ENCODE measurements at places on chromosomes 13 and 19.

DNA sequence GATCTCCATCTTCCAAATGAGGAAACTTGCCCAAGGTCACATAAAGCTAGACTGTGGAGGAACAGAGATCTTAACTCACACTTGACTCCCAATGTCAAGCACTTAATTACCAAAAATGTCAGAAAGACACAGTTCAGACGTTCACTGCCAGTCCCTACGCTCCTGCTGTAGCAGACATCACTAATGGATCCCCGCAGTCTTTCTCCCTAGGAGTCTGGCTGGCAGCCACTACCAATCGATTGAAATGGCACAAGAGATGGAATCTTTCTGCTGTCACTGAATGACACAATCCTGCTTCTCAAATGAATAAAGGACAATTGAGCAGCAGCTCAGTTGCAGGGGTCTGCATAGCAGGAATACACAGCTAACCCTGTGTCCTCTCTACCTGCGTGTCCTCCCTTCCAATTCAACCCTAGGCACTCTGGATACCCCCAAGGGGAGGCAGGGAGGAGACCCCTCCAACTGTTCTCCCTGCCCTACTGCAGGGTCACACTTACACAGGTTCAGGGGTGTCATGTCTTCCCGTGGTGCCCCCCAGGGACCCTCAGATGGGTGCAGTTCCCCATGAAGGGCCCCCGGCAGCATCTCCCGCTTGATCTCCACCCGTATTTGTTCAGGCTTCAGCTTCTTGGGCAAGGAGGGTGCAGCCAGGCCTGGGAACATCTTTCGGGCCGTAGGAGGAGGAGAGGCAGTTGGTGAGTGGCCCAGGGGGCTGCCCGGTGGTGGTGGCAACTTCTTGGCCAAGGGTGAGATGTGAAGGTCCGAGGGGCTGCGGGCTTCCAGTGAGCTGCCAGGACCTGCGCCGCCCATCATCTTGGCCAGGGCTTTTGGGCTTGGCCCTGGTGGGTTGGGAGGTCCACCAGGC, 7.9 kb upstream of the AKAP8L start:
- no peak for DNase-seq

GRCh38 chr13:91313103-91313502, 34.4 kb upstream of the MIR17HG start:
- DNase-seq: peak; percentile 40

DNA sequence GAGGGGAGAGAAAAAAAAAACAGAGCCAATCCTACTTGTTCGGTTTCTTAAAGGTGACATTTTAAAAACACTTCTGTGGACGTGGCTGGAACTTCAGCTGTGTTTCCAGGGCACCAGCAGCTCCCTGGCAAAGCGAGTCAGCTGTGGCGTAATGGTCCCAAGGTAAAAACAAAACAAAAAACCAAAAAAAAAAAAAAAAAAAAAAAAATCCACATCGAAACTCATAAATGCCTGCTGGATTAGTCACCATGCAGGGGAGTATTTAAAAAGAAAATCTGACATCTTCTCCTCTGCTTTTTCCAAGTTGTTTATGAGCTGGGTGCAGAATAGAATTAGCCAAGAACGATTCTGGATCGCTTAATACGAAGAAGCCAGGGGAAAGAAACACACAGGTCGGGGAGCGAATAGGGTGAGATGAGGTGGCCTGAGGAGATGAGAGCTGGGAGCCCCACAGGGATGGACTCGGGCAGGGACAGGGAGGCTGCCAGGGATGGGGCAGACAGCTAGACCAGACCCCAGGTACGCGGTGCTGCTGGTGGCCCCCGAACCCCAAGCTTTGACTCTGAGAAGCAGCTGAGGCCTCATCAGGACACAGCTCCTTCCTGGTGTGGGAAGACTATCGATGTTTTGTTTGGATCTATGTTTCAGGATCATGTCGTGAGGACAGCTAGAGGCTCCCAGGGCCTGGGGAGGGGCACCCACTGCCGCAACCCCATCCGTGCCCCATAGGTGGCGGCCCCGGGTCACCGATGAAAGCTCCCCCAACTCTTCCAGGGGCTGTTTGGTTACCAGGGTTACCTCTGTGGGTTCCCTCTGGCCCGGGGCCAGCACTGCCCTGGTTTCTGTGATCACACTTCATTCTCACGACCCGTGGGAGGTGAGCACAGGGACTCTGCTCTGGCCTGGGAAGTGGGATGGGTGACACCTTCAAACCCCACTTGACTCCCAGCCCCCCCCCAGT, 3.1 kb upstream of the CTXN1 start:
- peak; percentile 45 for DNase-seq

GRCh38 chr19:8320564-8321066, 560 bp downstream of the NDUFA7 start:
- no peak for DNase-seq

- peak; percentile 65 for DNase-seq
Measured at GRCh38 chr13:112756967-112757758, 67.3 kb downstream of the ATP11A start.

GRCh38 chr13:34808649-34809048, 133.4 kb upstream of the NBEA start:
- no peak for DNase-seq

DNA sequence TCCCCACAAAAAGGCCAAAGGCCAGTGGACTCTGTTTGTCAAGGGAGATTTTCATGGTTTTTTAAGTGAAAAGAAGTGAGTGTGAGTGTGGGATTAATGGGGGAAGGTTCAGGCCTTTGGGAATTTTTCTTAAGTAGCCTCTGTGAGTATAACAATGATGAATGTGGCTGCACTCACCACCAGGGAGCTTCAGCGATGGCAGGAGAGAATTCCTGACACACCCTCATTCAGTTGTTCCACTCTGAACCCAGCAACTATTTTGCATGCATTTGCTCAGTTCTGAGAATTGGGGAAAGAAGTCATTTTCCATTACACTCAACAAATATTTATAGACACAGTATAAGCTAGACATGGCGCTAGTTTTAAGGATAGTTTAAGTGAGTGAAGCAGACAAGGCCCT, 117.9 kb downstream of the CCNA1 start:
- no peak for DNase-seq

- DNase-seq: no peak
Measured at GRCh38 chr19:50209131-50209530, 5.7 kb downstream of the MYH14 start.

GRCh38 chr13:70723732-70724131, 615.5 kb upstream of the KLHL1 start:
- DNase-seq: no peak

- DNase-seq: no peak
Measured at GRCh38 chr13:98938801-98939200, 39.1 kb downstream of the DOCK9 start.

- DNase-seq: no peak
Measured at GRCh38 chr19:47377208-47377701, 28.1 kb downstream of the DHX34 start.

GRCh38 chr19:18683958-18684641, 620 bp downstream of the CRTC1 start:
- DNase-seq: no peak

DNA sequence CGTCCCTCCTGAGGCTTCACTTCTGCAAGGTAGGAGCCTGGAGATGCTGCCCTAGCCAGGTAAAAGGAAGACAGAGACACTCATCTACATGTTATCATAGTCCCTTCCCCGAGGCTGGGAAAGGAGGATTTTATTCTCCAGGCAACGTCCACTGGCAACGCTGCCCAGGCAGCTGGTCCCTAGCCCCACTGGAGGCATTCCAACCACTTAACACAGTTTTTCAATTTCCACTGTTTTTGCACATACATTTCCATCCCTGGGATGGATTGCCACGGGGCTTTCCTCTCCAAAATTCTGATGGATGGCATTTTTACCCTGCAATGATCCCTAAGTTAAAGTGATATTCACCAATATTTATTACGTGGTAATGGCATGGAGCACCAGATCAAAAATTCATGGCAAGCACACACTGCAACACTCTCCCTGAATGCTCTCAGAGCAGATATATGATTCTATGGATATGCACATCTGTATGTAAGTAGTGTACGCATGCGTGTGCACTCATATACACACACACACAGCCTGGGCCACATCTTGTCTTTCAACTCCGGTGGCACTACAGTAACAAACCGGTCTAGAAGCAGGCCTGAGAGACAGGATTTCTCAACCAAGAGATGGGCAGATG, 322.3 kb upstream of the TSHZ3 start:
- no peak for DNase-seq

DNA sequence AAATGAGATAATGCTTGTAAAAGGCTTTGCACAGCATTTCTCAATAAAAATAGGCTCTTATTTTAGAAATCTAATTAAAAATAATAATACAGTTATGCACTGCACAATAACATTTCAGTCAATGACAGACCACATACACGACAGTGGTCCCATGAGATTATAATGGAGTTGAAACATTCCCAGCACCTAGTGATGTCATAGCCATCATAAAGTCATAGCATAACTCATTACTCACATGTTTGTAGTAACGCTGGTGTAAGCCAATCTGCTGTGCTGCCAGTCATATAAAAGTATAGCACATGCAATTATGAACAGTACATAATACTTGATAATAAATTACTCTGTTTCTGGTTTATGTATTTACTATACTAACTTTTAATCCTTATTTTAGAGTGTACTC, 12.7 kb upstream of the SERPINE3 start:
- no peak for DNase-seq

DNA sequence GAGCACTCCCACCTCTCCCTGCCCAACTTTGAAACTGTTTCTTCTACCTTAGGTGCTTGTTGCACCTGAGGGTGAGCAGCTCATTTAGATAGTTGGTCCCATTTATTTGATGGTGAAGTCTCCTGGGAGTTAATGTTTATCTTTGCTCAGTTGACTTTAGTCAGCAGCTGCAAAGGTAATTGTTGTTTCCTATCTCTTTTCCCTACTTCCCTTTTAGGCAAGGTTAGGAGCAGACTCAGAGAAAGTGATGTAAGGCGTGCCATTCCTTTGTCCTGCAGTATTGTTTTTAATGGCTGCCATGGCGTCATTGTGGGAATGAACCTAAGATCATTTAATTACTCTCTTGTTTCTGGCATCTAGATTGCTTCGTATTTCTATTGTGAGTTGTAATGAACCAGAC, 11.6 kb downstream of the AKAP11 start:
- DNase-seq: no peak

DNA sequence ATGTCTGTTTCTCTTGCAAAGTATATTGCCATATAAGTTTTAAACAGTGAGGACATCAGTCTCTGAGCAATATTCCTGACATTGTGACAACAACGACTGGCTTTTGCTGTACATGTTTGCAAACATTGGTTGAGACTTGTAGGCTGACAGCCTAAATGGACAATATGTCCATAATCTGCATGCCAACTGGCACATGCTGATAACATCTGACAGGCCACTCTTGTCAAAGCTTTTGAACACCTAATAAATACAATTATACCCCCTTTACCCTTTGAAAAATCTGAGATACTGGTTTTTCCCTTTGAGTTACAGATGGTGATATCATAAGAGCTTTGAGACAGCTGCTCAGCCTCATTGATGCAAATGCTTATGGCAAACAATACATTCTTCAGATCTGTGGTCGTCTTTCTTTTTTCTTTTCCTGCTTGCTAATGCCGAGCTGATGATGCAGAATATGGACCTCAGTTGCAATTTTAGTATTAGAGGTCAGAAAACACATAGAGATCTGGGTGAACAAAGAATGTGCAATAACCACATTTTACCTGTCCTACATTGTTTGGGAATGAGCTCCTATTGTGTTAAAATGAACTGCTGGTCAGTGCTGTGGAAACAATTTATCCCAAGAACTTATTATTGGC, 114.9 kb downstream of the RFC3 start:
- no peak for DNase-seq

GRCh38 chr13:44814836-44815235, 174.4 kb downstream of the NUFIP1 start:
- DNase-seq: no peak

DNA sequence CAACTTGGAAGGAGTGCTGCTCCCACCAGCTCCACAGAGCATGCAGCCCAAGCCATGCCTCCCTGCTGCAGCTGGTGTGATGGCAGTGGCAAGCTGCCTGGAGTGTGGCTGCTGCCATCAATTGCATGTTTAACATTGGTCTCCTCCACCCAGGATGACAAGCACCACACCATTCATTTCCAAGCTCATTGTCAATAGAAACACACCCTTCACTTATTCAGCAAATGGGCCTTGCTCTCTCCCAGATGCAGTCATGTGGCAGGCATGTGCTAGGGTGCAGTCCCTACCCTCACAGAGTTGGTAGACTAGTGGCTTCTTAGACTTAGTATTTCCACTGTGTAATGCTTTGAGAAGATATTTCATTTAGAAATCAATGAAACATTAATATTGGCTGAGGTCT, 70.8 kb upstream of the FGF14 start:
- DNase-seq: no peak

DNA sequence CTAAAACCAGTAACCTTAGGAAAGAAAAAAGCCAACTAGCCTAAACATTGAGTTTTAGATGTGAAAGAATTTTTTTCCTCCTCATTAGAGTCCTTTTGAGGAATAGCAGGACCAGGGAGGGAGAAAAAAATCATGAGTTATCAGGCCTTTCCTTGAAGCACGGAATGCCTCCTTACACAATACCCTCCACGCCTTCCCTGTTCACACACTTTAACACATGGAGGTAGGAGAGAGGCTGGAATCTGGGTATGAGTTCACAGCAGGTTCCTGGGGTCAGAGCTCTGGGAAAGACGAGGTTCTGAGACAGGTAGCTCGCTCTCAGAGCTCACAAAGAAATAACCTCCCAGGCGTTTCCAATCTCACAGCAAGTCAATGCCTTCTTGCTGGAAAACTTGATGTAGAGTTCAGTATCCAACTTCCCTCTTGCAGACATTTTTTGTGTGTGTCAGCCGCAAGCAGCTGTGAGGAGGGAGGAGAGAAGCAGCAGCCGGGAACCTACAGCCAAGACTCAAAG, 716 bp downstream of the ZNF573 start:
- DNase-seq: peak; percentile 1

GRCh38 chr19:32570081-32570785, 10.8 kb upstream of the PDCD5 start:
- DNase-seq: peak; percentile 60

DNA sequence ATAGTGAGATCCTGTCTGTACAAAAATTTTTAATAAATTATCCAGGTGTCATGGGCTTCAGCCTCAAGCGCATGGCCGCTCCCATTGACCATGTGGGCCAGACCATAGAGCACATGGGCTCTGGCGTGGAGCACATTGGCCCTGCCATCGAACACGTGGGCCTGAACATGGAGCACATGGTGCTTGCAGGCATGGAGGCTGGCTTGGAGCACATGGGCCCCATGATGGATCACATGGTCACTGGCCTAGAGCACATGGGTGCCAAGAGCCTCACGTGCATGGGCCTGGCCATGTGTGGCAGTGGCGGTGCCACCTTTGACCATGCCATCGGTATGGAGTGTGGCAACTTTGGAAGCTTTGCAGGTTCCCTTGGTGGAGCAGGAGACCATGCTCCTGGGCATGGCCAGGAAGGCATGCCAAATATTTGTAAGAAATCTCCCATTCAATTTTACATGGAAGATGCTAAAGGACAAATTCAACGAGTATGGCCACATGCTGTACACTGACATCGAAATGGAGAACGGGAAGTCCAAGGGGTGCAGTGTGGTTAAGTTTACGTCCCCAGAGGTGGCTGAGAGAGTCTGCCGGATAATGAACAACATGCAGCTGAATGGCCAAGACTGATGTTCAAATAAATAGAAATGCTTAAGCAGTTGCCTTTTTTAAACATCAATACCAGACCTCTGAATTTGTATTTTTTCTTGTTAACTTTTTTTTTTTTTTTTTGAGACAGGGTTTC, 21.3 kb upstream of the SLC1A5 start:
- DNase-seq: no peak

All from retina (tissue), 1 donor.